ENCODE measurements at places on chromosomes 3 and 15.

DNA sequence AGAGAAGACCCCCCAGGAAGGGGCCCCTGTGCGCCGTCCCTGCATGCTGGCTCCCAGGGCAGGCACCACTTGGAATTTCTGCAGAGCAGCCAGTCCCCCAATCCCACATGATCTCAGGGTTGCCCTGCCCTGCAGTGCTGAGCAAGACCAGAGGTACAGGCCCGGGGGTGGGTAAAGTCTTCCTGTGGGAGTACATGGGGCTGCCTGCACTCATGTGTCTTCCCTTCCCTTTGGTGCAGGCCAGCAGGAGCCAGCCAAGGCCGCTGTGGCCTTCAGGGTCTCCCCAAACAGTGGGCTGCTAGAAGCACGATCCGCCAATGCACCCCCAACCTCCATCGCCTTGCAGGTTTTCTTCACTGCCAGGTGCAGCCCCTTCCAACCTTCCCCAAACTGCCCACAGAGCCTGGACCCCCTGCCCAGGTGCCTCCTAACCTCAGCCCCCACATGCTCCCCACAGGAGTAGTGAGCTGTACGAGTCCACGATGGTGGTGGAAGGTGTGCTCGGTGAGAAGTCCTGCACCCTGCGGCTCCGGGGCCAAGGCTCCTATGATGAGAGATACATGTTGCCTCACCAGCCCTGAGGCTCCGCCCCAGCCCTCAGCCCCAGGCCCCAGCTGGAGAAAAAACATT lies 15.0 kb downstream of the ACAA1 start:
- DNase-seq: no peak

DNA sequence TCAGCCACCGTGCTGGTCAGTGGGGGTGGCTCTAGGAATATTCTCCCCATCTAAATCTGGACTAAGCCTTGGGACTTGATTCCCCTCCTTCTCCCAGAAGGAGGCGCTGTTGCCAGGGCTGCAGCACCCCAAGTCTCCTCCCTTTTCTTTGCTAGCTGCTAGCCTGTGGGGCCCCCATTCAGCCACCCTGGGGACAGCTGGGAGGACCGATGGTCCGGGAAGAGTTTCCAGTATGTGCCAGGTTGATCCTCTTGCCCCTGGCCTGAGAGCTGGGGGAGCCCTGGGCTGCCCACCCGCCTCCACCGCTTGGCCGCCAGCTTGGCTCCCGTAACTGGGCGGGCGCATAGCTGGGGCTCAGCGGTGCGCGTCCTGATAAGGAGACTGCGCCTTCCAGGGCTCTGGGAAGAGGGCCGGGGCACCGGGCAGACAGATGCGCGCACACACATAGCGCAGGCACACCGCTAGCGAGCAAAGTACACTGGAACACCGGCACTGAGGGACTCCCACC lies 4.2 kb downstream of the SMAD6 start:
- no peak for DNase-seq

DNA sequence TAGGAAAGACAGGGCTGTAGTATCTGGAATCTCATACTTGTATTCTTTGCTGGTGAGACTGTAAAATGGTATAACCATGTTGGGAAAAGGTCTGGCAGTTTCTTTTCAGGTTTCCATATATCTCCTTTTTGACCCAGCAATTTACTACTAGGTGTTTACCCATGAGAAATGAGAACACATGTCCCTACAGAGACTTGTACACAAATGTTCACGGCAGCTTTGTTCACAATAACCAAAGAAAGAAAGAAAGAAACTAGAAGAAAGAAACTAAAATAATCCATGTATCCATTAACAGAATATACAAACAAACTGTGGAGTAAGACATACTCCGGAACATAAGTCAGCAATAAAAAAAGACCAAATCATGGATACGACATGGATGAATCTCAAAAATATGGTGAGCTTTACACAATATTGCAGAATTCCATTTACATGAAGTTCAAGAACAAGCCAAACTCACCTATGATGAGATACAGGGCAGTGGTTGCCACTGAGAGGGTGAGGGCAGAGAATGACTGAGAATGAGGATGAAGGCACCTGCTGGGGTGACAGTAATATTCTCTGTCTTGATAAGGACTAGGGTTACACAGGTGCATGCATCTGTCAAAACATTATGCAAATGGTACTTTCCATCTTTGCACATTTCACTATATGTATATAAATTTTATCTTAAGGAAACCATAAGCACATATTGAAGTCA lies 2.7 kb downstream of the RFTN1 start:
- DNase-seq: no peak

DNA sequence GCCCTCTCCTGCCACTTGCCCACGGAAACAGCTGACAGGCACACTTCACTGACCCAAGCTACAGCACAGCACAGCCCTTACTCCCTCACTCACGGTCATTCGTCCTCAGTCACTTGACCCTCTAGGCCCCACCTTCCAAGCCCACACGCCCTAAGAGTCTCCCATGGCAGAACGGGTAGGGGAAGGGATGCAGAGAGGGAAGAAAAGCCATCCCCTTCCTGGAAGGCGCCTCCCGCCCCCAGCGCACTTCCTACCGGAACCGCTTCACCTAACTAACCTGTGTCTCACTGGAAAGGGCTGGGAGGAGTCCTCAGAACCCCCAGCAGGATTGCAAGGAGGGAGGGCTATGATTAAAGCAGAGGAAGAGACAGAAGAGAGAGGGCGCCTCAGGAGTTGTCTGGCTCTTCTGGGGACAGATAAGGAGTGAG lies 22.9 kb downstream of the EPHB3 start:
- no peak for DNase-seq

DNA sequence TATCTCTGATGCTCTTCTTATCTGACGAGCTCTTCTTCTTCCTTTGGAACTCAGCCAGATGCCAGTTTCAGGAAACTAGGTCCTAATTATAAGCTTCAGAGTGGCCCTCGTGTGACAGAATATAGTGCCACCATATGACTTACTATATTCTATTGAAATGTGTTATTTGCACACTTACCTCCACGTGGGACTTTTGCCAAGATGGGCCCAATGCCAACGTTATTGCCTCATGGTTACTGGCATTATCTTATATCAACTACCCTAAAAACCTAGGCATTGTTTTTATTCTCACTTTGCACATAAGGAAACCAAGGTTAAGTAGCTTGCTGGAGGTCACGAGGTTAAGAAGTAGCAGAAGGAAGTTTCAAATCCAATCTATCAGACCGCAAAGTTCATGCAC lies 71.3 kb upstream of the SLCO3A1 start:
- no peak for DNase-seq

DNA sequence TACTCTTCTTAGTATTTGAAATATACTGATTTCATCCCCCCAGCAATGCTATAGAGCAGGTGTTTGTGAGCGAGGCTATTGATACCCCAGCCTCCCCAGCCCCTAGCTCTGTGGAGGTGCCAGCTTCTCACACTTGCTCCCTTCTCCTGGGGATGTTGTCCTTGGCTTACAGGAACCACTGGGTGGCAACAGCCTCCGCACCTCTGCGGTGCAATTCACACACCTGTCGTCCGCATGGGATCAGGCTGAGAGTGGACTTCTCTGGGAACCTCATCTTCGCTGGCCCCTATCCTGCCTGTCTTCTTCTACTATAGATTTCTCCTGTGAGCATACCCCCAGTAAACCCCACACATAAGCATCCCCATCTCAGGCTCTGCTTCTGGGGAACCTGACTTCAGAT lies 103.9 kb upstream of the SLC6A11 start:
- no peak for DNase-seq

DNA sequence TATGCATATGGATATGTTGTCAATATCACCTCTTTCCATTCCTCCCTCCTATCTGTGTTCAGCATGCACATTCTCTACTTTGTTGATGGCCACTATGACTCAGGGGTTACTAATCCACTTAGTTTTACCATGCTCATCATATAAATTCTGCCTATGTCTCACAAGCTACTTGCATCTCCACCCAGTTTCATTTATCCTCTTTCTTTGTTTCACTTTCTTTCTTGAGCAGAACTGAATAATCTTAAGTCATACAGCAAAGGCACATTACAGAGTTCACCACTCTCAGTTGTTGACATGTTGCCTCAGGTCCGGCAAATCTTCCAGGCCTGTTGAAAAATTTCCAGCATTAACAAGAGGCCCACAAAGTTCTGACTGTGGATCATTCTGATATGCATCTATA lies 71.5 kb downstream of the SSR3 start:
- DNase-seq: no peak

DNA sequence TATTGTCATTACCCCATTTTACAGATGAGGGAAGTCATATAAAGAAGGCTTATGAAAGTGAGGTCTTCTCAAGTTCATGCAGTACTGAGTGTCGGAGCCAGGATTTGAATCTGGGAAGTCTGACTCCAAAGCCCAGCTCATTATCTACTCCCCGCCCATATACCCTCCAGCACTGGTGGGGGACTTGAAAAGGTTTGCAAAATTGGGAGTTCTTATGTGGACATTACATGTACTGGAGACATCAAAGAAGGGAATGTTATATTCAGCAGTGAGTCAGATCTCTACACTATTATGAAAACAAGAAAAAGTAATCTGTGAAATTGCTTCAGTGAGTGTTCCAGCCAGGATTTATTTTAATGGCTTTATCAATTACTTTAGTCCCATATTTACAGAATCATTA lies 185.2 kb upstream of the CADPS start:
- no peak for DNase-seq

DNA sequence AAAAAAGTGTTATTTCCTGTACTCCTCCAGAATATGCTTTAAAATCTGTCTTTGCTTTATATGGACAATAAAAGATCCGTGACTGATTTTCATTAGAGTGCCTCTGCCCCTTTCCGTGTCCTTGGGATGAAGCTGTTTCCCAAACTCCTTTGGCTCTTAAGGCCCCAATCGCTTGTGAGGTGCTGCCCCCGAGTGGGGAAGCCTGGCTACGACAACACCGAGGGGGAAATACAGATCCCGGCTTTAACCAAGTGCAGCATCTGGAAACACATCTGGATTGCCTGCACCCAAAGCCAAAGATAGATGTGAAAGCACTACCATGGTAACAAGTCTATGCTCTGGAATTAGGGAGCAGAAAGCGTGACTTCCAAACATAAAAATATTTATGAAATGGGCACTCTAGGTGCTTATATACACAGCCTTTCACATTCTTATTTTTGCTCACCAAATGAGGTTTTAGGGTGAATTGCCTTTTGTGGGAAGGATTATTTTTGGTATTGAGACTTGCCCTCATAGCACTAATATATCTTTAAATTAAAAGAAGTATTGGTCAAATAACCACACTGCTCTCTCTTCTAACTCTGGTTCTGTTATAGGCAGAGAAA lies 40.6 kb upstream of the ADCY5 start:
- peak; percentile 18 for DNase-seq

- DNase-seq: no peak
Measured at GRCh38 chr3:152318512-152318911, 49.8 kb downstream of the MBNL1 start.

- DNase-seq: no peak
Measured at GRCh38 chr3:9047452-9048346, 84.4 kb upstream of the RAD18 start.

DNA sequence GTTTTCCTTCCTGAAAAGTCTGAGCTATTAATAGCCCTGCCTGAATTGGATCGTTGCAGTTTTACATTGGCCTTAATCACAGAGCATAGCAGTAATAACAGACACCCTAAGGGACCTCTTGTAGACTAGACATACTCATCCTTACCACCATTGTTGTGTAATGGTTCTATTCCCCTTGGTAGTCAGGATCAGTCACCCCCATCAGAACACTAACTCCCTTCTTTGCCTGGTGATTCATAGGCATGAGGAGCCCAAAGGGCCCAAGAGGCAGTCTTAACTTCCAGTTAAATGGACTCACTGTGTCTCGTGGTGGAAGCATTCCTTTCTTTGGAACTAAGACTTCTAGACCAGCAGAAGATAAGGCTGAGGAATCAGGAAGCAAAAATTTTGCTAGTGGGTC lies 20.2 kb downstream of the CGGBP1 start:
- no peak for DNase-seq

- no peak for DNase-seq
Measured at GRCh38 chr3:50322386-50323091, at the start of gene HYAL2. HYAL2 (minus strand) TSS chr3:50322745; CDS start chr3:50320489, 2,256 bp downstream.

DNA sequence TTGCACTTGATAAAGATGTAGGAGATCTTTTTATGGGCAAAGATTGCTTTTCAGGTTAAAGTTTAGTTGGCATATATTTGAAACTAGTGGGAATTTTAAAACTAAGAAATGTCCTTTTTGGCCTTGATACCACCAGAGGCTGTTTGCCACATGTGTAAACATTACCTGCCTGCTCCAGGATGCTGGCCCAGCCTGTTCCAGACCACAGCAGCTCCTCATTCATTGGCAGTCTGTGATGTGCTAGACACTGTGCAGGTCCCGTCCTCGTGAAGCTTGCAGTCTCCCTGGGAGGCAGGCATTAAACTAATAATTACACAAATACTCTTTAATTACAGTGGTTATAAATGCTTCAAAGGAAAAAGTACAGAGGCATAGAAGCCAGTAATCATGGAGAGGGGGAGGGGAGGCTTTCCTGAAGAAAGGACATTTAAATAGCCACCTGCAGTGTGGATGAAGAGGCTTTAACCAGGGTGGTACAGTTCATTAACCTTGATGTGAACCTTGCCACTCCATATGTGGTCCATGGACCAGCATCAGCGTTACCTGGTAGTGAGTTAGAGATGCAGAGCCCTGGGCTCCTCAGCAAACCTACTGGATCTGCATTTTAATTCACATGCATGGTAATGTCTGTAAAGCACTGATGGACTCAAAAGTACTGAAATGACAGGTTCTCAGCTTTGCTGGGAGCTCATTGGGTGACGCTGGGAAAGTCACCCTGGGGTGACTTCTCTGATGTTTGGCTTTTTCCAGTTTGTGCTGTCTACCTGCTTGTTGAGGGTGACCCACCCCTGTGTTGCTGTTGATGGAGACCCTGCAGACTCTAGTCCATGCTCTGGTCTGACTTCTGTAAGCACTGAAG lies 5.3 kb downstream of the ZNF710 start:
- no peak for DNase-seq

- DNase-seq: no peak
Measured at GRCh38 chr15:52113235-52113634, 660 bp upstream of the BCL2L10 start.

GRCh38 chr15:74657846-74658245 lies 38.0 kb downstream of the EDC3 start:
- no peak for DNase-seq

- peak; percentile 72 for DNase-seq
Measured at GRCh38 chr3:172522871-172523818, at the start of gene TNFSF10. TNFSF10 (minus strand) TSS chr3:172523430; CDS start chr3:172523384, 46 bp downstream.

DNA sequence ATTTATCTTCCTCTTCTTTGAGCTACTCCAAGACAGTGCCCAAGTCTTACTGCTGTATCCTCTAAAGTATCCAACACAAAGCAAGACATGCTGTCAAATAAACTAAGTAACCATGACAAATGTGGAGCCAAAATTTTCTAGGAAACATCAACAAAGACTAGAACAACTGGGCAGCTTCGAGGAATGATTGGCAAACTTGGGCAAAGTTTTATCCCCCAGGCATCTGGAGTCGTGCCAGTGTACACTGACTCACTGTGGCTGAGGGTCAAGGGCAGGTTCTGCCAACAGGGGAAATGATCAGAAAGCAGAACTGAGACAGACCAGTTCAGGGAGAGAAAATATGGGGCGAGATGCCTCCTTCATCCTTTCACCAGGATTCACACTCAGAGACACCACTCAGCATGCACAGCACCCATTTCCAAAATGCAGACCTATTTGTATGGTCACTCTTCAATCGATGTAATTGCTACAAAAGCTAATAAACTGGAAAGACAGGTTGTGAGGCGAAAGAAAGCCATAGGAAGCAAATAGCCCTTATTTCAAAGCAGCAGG lies 65.8 kb downstream of the MB21D2 start:
- peak; percentile 40 for DNase-seq
